ENCODE measurements at places on chromosomes 7 and 10. TPM values are rescaled to one million over a fixed set of nuclear protein-coding genes. Genes with fewer than 3 reads are reported as not detected.

Gene IDI2
- total RNA-seq: not detected

Gene NPSR1
- total RNA-seq: not detected

Gene CACNB2
- not detected for total RNA-seq

Gene EPHB4
- 146 TPM for total RNA-seq

Gene NEBL
- total RNA-seq: 7.6 TPM

Gene PRSS1
- total RNA-seq: not detected

Gene TAC1
- not detected for total RNA-seq

Gene CEP41
- total RNA-seq: 16.1 TPM

Gene OSBPL3
- total RNA-seq: 28.7 TPM

Gene ADRB1
- 2.1 TPM for total RNA-seq

Gene FKBP9
- 104 TPM for total RNA-seq

Gene CNTNAP2
- 0.20 TPM for total RNA-seq

Gene LDB3
- total RNA-seq: not detected

Gene FAM25C
- not detected for total RNA-seq

Gene EN2
- total RNA-seq: not detected

Gene IL2RA
- not detected for total RNA-seq

Gene TMEM139
- total RNA-seq: not detected

Gene SLC16A9
- total RNA-seq: 0.13 TPM

Gene CALY
- not detected for total RNA-seq

Gene ITPRID1
- total RNA-seq: not detected

Gene CFAP58
- 0.39 TPM for total RNA-seq

Gene RSPH10B2
- total RNA-seq: 0.05 TPM

Gene GPR15LG
- not detected for total RNA-seq

Gene IL6
- 11.0 TPM for total RNA-seq

Gene PAXIP1
- 8.1 TPM for total RNA-seq

Gene ZKSCAN5
- total RNA-seq: 7.5 TPM

Gene GDF10
- not detected for total RNA-seq

Gene CCDC186
- 6.9 TPM for total RNA-seq

Gene FGF8
- total RNA-seq: not detected

Gene LRRC4
- 0.60 TPM for total RNA-seq

Gene AKR1C2
- 0.89 TPM for total RNA-seq

Gene BAMBI
- 1.1 TPM for total RNA-seq

Gene METTL27
- total RNA-seq: 3.1 TPM

Gene TRPV5
- not detected for total RNA-seq

Gene FBXL13
- 0.87 TPM for total RNA-seq

Gene KNDC1
- 0.13 TPM for total RNA-seq

Gene CALML3
- total RNA-seq: not detected

Data from mammary microvascular endothelial cell (primary cell).